HepG2 (cell line): ENCODE measurements at places on chromosomes 5 and 9. TPM values are rescaled to one million over a fixed set of nuclear protein-coding genes. Genes with fewer than 3 reads are reported as not detected.

Gene SLC36A3
- not detected in 2 replicates for polyA plus RNA-seq

Gene TNC
- polyA plus RNA-seq: not detected in 2 replicates

Gene DBH
- polyA plus RNA-seq: not detected in 2 replicates

Gene PCDHGA8
- 0.04 and 0.05 TPM in 2 replicates for polyA plus RNA-seq

Gene C5orf34
- 2.1 and 3.2 TPM in 2 replicates for polyA plus RNA-seq

Gene TAF9
- polyA plus RNA-seq: 163 and 218 TPM in 2 replicates

Gene DAB2
- polyA plus RNA-seq: 4.9 and 6.4 TPM in 2 replicates

Gene PRRX2
- polyA plus RNA-seq: 0.05 TPM in 1 of 2 replicates, not detected in the other

Gene PCDHA9
- polyA plus RNA-seq: 0.03 and 0.04 TPM in 2 replicates

Gene SLC6A7
- polyA plus RNA-seq: not detected in 2 replicates

Gene ST6GALNAC4
- polyA plus RNA-seq: 27.7 and 36.4 TPM in 2 replicates

Gene ELAVL2
- polyA plus RNA-seq: not detected in 2 replicates

Gene ADAMTS13
- polyA plus RNA-seq: 4.5 and 5.0 TPM in 2 replicates
